ENCODE measurements at places on chromosomes 4 and X.
A peak's percentile ranks its signal among the peaks of the same experiment; 100 is the strongest.

DNA sequence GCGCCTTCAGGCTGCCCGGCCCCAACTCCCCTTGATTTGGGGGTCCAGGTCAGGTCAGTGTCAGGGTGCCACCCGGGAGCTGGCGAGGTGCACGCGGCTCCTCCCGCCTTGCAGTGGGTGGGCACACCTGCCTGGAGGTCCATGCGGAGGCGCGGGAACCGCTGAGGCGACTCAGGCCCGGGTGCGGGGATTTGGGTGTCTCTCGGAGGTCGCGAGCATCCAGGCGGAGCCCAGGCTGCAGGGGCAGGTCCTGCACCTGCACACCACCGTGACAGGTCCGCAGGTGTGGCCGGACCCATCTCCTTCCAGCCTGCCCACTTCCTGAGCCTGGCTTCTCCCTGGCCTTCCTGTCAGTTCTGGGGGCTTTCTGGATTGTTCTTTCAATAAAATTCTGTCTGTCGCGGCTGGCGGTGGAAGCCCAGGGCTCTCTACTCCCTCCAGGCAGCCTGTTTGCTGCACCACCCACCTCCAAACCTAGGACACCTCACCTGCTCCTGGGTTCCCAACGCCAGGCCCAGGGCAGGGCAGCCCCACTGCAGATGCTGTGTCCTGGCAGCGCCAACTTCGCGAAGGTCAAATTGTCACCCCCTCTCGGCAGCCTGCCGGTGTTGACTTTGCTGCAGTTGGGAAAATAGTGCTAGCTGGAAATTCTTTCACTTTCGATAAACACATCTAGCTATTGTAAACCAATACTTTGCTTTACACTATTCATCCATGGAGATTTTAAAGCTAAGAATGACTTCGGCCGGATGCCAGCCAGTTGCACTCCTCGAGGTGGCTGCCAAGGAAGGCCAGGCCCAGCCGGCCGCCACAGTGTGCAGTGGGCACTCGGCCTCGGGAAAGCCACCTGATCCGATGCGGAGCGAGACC, 35.9 kb downstream of the FGFRL1 start:
- no peak for DNase-seq

- no peak for DNase-seq
These were observed 56.1 kb downstream of the ATXN3L start for GRCh38 chrX:13263560-13264251.

- DNase-seq = no peak
These were observed 40.4 kb upstream of the FAM9B start for GRCh38 chrX:9074326-9074725.

GRCh38 chr4:39526765-39527295, 409 bp downstream of the UGDH start:
- DNase-seq = peak; percentile 41

DNA sequence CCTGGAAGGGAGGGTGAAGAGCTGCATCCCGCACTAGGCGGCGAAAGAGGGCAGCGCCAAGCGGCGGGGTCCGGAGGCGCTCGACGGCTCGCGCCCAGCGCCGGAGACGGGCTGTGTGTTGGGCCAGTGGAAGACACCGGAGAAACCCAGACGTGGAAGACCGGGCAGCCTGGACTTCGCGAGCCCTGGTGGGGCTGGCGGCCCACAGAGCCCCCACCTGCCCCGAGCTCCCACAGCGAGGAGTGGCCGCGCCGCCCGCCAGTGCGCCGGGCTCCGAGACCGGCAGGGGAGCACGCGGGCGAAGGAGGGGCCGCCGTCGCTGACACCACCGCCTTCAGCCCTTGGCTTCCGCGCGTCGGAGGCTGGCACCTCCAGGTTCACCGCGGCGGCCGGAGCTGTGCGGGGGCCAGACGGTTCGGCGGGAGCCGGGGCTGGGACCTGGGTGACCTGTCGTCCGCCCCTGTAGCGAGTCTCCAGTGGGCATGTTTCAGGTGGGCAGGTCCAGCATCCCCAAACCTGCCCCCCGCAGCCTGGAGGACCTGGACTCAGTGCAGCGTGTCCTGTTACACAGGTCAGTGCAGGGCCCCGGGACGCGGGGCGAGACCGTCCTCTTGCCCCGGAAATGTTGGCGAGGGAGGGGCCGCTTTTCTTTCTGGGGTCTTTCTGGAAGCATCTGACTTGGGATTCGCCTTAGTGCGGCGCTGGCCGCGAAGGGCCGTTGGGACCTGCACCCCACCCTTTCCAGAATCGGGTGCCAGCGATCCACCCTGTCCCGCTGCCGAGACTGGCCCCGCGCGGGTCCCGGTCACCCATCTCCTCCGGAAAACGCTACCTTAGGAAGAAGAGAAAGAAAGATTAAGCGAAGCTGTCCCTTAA, 9.6 kb upstream of the INTU start:
- DNase-seq = peak; percentile 64

- DNase-seq = no peak
These were observed 160.8 kb upstream of the ANK2 start for GRCh38 chr4:112888622-112889021.

DNA sequence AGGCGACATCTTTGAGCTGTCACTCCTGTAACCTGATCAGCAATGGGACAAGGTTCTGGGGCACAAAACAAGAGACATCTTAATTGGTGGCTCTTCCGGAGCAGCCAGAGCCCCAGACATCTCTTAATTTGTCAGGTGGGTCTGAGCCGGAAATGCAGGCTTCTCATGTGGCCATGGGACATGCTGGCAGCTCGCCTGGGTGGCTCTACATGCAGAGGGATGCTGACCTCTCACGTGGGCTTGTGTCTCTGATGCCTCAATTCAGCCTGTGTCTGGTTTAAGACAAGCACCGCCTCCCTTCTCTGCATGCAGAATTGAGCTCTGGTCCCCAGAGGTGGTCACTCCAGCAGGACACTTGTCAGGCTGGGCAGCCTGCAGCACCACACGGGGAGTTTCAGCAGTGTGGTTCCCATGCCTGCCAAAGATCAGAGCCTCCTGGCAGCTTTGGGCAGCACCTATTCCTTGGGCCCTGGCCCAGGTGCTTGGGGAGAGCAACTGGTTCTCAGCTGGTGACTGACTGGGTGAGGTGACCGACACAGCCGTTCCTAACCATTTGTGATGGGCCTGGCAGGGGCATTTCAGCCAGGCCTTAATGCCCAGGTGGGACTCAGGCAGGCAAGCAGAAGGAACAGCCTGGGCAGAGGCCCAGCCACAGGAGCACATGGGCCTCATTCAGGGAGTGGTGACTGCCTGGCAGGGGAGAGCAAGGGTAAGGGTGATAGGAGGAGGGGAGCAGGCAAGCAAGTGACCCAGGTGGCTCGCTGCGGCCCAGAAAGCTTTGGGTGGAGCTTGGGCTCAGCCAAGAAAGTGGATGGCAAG, 53.4 kb downstream of the HMX1 start:
- DNase-seq = no peak

DNA sequence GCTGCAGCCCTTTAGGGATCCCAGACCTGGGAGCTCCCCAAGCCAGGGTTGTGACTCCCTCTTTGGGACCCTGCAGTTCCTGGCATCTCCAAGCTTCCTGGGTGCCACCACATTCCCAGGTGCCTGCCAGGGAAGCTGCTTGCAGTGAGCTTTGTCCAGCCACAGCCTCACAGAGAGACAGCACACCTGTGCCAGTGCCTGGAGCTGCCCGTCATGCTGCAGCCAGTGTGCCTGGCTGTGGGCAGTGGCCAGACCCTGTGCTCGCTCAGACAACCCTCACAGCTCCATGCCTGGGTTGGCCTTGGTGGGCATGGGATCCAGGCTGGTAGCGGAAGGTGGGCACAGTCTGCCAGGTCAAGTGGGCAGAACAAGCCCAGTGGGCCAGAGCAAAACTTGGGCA, 36.0 kb downstream of the TMPRSS11A start:
- DNase-seq = no peak

DNA sequence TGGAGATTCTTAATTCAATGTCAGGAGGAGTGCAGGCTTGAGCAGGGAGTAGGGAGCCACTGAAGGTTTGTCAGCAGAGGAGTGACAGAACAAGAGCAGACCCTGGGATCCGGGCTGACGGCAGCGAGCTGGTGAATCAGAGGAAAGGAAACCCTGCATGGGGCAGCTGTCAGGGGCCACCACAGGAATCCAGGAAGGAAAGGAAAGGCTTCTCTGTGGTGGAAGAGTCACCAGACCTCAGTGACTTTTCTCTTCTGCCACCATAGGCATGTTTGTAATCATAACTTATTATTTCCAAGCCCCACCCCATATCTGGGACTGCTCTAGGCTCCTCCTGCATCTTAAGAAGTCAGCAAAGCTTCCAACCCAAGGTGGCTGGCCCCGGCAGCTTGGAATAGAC, 150.9 kb downstream of the BCOR start:
- DNase-seq = peak; percentile 86

DNA sequence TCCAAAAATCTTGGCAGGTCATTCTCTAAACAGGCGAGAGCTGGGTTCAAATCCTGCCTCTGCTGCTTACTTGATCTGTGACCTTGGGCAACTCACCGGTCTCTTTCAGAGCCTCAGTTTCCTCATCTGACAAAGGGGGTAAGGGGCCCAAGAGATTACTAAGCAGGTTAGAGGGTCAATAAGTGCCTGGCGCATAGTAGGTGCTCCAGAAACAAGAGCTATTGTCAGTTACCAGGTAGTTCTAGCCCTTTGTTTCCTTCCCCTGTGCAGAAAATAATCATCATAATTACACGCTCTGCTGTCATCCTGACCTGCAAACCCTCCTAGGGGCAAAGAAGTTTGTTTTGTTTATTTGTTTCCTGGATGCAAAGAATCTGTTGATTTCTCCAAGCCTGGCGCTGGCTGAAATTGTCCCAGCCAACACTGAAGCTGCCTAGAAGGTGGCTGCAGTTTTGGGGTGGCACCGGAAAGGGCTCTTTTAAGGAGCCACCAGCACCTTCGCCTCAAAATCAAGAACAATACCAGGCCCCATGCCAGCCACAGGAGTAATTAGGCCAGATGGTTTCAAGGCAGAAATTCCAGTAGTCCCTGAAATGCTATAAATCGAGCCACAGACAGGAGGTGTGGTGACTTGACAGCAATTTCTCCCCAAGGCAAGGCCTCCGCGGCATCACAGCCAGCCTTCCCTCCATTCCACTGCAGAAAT, 10.2 kb upstream of the KIAA0232 start:
- peak; percentile 62 for DNase-seq

DNA sequence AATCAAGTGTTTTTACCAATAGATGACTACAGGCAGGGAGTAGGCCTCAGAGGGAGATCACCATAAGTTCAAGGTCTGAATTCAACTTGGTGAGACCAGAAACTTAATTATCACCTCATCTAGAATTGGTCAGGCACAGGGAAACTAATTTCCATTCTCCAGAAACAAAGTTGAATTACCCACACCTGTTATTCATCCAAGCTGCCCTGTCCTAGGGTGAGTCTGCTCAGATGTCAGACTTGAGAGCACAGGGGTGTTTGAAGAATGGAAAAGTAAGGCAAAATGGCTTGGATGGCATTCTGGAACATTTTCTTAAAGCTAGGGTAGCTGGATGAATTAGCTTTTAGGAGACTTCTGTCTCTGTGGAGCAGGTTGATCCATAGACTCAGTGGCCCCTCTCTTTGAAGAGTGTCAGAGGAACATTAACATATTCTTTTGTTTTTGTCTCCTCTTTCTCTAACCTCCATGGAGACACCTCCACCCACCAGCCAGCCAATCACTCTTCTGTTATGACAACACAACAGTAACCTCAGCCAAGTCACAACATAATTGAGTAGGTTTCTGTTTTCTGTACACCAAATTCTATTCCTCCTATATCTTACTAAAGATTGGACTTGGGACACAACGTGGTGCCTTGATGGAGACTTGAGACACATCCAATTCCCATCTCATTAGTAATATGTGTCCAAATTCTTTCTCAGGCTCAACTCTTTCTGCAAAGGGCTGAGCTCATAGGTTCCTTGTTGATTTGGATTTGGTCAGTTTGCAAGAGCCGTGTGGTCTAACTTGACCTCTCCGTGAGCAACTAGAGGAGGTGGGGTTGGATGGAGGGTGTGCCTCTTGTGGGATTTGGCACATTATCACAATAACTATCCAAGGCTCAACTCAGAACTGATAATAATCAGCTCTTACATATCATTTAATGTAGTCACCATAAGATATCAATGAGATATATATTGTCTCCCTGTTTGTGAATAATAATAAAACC, 45.1 kb downstream of the VSIG4 start:
- no peak for DNase-seq

DNA sequence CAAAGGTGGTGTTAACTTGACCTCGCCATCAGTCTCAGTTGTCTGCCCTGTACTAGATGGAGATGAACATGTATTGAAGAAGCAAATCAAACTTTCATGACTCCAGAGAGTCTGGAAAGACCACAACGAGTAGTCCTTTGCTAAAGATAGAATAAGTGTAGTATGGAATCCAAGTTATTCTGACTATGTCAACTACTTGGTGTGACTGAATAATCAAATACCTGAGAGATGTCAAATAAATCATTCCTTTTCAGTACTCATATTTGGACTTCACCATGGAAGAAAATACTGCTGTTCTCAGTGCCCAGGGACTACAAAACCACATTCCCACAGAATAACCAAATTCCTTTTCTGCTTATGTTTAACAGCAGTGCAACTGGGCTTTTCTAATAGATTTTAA, 161.2 kb upstream of the SPRY1 start:
- no peak for DNase-seq

GRCh38 chr4:10034612-10035104, 13.4 kb upstream of the SLC2A9 start:
- DNase-seq = no peak

GRCh38 chrX:41293269-41293668, 40.7 kb upstream of the DDX3X start:
- no peak for DNase-seq

GRCh38 chr4:25484243-25484721, 107.2 kb downstream of the ANAPC4 start:
- peak; percentile 45 for DNase-seq

DNA sequence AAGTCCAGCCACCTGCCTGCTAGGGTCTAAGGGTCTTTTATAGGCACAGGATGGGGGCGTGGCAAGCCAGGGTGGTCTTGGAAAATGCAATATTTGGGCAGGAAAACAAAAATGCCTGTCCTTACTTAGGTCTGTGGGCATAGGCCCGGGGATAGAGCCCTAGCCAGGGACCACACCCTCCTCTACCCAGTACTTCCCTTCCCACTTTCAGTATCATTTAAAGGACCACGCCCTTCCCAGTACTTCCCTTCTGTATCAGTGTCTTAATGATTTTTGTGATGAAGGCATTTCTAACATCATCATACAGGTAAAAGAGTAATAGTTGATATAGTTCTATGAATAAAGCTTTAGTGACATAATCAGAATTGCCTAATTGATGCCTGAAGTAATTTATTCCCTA, 11.4 kb downstream of the BANK1 start:
- DNase-seq = no peak

DNA sequence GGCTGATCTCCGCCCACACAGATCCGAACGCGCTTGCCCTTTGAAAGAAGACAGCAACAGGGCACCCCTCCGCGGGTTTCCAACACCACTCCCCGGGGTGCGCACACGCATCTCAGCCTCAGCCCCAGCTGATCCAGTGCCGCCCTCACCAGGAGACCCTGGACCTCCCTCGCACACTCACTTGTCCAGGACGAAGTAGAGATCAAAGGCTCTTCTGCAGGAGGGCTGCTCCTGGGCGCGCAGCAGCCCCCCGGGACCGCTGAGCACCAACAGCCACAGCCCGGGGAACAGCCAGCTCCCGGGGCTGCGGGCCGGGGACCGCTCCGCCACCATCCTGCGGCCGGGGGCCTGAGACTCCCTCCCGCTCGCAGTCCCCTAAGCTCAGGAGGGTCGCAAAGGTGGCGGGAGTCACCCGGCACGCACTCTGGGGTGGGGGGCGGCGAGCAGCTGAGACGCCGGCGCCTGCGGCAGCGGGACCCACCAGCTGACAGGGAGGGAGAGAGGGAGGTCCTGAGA, 743 bp downstream of the ANTXR2 start:
- peak; percentile 23 for DNase-seq
